ENCODE measurements at places on chromosomes 16 and 17.
A peak's percentile ranks its signal among the peaks of the same experiment; 100 is the strongest.

GRCh38 chr17:46948544-46948943 lies 25.6 kb downstream of the GOSR2 start:
- no peak for DNase-seq

GRCh38 chr17:29565643-29566472 lies 979 bp downstream of the ABHD15 start:
- DNase-seq = peak; percentile 57

DNA sequence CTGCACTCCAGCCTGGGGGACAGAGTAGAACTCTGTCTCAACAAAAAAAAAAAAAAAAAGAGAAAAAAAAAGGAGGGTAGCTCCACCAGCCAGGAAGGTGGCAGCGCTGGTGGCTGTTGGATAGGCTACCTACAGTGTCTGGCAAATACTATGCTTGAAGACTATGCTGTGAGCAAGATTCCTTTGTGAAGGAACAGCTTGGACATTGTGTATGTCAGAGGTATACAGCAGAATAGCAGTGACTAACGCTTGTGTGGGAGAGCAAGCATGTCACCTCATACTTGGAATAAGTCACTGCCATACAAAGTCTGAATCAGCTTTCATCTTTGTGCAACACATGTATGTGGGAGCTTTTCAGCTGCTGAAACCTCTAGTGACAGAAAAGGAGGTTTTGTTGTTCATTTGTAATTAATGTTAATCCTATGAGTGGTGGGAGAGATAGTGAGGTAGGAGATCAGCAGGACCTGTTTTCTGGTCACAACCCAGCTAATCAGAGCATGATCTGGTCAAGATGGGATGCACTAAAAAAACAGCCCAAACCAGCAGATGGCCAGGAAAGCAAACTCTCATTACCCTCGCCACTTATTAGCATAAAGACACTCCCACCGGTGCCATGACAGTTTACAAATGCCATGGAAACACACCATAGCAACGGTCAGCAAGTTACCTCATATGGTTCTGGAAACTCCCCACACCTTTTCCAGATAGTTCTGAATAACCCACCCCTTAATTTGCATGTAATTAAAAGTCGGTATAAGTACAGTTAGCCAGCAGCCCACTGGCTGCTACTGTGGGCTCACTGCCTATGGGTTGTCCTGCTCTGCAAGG lies 6.8 kb upstream of the ITGAD start:
- peak; percentile 52 for DNase-seq

DNA sequence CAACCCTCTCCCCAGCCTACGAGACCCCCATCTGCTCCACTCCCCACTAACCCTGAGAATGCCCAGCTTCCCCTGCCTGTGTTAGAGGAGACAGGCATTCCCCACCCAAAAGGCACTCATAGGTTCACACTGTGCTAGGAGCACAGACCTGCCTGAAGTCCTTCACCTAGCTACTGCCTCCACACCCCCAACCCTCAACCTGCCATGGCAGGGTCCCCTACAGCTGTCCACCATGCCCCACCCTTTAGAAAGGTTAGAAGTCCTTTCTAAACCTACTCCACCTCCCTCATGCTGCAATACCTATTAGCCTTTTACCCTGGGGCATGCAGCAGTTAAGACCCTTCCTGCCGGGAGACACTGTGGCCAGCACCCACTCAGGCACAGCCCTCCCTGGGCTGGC lies 9.1 kb downstream of the SRCIN1 start:
- DNase-seq = no peak

GRCh38 chr17:57806167-57806830 lies 43.5 kb downstream of the MRPS23 start:
- DNase-seq = no peak

- DNase-seq = no peak
Measured at GRCh38 chr16:9607515-9608230, 516.2 kb downstream of the HAPSTR1 start.

- DNase-seq = no peak
Measured at GRCh38 chr17:57044976-57045867, 39.8 kb upstream of the AKAP1 start.

DNA sequence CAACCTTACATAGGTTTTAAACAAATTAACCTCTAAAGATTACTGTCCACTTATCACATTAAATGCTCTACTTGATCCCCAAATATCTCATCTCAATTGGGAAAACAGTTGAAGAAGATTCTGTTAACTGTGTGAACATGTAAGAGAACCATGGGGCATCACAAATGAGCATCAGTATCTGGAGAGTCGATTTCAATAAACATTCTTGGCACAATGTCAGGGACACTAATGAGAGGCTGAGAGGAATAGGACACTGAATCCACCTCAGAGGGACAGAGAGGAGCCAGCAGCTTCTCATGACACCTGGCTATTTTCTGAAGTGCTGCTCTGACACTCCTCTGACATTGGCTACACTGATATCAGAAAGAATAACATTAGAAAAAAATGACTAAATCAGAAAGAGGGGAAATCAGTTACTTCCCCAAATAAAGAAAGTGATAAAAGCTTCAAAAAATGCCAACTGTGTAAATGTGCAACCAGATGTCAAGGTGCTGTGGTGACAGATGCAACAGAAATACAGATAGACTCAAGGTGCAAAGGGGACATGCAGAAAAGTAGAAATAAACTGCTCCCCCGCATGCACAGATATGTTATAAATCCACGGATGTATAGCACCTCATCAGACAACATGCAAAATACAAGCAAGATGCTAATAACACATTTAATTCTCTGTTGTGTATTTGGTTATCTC lies 67.4 kb downstream of the SNX11 start:
- DNase-seq = no peak

- DNase-seq = no peak
Measured at GRCh38 chr16:63652091-63652490, 1469.8 kb downstream of the CDH11 start.

Measured in CD4-positive, alpha-beta T cell treated with Interleukin-4 for 4 hours (primary cell).